Stimulated activated CD4-positive, alpha-beta T cell treated with anti-CD3 and anti-CD28 coated beads, TNF-alpha, amount 100 ng/mL, for 24 hours (primary cell): ENCODE measurements at places on chromosomes 7 and 10.
A peak's percentile ranks its signal among the peaks of the same experiment; 100 is the strongest.

DNA sequence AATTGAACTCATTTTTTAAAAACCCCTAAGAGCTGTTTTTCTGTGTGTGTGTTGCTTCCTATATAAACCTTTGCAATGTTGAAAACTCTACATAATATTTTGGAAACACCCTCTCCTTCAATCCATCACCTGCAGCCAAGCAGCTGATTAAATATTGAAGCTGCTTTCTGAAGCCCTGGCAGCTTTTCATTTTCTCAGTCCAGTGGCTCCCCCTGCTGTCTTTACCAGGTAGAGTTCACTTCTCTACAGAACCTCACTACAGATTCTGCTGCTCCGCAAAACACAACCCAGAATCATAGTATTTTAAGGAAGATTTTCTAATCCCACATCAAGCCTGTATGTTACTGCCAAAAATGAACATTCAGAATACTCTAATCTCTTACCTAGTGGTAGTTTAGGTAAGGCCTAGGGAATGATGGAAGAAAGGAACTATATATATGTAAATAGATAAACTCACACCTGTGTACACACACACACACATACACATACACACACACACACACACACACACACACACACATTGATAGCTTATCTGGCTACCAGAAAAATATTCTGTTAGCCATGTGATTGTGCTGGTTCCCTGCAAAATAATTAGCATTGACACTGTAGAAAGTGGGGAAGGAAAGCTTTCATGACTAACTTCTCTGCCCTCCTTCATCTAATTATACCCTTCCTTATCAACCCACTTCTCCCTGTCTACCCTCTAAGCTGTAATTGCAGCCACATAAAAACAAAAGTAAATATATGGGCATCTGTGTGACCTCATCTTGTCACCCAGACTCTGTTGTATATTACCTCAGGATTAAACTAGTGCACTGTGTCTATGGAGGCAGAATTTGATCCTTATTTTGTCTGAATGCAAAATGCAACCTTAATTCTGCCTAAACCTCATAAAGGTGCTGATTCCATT is 229.5 kb upstream of the FZD1 start:
- no peak for DNase-seq

DNA sequence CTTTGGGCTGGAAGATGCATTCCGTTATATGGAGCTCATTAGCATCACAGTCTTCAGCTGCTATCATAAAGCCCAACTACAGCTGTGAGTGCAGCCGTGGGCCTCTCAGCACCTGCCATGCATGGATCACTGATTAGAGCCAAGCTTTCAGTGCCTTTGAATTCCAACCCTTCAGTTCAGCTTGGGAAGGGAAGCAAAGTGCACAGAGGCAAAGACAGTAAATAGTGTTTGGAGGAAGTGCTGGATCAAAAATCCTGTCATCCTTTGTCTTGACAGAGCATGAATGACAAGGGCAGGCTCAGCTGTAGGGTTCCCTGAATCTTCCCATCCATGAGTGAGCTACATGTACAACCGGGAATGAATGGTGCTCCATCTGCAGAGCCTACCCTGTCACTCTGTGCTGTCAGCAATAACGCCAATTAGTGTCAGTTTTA is 153.7 kb downstream of the DNAJB9 start:
- DNase-seq = no peak

- no peak for DNase-seq
Measured at GRCh38 chr10:105280895-105281294, 639.8 kb downstream of the SORCS3 start.

- no peak for DNase-seq
Measured at GRCh38 chr10:86658261-86658741, 4.0 kb downstream of the OPN4 start.

- no peak for DNase-seq
Measured at GRCh38 chr7:157403646-157404401, 67.0 kb downstream of the DNAJB6 start.

DNA sequence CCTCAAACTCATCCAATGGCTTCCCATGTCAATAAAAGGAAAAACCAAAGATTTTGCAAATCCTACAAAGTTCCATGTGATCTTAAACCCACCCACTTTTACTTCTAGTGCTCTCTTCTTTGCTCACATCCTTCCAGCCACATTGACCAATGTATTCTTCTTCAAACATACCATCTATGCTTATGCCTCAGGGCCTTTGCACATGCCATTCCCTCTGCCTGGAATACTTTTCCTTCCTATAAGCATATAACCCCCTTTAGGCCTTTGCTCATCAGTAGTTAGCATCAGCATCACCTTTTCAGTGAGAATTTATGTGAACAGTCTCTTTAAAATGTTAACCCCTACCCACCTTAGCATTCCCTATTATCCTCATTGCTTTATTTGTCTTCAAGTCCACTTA is 11.0 kb upstream of the PCLO start:
- no peak for DNase-seq

DNA sequence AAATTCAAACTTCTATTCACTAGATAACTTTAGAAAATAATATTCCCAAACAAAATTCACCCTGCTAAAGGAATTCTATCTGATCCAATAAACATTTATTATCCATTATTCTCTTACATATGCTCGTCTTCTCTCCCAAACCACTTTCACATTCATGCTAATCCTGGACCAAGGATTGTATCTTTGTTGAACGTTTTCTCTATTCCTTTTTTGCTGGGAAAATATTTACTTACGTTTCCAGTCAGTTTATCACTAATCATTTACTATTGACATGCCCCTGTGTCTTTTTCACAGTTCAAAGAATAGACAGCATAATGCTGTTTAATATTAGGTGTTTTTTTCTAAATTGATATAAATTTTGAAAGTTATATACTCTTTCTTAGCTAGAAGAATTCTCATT is 3.2 kb downstream of the TEX47 start:
- DNase-seq = no peak

DNA sequence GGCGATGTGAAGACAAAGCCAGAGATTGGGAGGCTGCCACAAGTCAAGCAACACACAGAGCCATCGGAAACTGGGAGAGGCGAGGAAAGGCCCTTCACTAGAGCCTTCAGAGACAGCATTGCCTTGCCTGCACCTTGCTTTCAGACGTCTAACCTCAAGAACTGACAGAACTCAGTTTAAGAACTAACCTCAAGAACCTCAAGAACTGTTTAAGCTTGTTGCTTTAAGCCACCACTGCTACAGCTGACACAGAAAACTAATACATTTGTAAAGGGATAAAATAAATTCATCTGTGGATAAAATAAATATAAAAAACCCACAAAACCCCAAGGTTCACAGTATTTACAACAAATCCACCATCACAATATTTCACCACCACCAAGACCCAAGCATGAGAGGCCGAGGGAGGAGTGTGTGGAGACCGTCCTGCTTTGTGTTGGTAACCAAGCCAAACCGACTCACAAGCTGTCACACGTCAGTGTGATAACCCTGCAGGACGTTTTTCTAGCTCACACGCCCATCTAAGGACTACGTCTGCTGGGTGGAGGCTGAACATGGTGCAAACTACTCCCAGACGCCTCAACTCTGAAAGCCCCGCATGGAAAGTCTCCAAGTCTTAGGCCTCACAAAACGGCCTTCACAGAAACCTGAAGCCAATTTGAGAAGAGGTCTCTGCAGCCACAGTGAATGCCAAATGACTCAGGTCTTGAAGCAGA is 116.8 kb downstream of the ABLIM1 start:
- peak; percentile 55 for DNase-seq

DNA sequence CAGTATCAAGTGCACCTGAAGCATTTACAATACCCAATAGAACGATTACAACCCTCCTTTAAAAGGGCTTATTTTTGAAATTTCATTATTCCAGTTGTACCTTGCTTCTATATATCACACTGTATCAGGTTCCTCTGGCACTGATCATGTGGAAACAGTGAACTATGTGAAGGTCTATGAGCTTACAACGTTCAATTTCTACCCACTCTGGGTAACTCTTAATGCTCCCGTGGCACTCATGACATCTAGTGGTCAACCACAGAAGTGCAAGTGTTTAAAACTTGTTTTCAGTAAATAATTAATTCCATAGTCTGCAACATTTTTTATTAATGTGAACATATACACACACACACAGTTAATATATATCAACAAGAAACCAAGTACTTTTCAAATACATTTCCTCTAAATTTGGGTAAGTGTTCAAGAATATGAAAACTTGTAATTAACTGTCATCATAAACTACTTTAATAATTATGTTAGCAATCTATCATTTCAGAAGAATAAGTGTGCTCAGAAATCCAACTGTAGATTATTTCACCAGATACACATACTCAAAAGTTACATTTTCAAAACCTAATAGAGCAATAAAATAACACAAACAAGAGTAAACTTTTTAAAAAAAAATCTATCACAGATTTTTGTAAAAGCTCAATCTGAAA is 61.0 kb downstream of the MPP7 start:
- DNase-seq = peak; percentile 9

GRCh38 chr10:6729861-6730344 is 149.8 kb upstream of the PRKCQ start:
- no peak for DNase-seq

GRCh38 chr7:24703296-24703695 is 54.0 kb downstream of the GSDME start:
- no peak for DNase-seq

DNA sequence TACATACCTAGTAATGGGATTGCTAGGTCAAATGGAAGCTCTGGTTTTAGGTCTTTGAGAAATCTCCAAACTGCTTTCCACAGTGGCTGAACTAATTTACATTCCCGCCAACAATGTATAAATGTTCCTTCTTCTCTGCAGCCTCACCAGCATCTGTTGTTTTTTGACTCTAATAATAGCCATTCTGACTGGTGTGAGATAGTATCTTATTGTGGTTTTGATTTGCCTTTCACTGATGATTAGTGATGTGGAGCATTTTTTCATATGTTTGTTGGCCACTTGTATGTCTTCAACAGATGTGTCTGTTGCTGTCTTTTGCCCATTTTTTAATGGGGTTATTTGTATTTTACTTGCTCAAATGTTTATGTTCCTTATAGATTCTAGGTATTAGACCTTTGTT is 675.5 kb downstream of the SUGCT start:
- no peak for DNase-seq

- no peak for DNase-seq
Measured at GRCh38 chr10:16792675-16793074, 24.5 kb downstream of the RSU1 start.

- no peak for DNase-seq
Measured at GRCh38 chr7:17289074-17289645, 9.3 kb upstream of the AHR start.

GRCh38 chr10:51369903-51370302 is 295.6 kb downstream of the PRKG1 start:
- DNase-seq = no peak

GRCh38 chr10:112426111-112426510 is 20.6 kb downstream of the ZDHHC6 start:
- DNase-seq = no peak

GRCh38 chr7:2773608-2774007 is 70.5 kb downstream of the GNA12 start:
- no peak for DNase-seq

DNA sequence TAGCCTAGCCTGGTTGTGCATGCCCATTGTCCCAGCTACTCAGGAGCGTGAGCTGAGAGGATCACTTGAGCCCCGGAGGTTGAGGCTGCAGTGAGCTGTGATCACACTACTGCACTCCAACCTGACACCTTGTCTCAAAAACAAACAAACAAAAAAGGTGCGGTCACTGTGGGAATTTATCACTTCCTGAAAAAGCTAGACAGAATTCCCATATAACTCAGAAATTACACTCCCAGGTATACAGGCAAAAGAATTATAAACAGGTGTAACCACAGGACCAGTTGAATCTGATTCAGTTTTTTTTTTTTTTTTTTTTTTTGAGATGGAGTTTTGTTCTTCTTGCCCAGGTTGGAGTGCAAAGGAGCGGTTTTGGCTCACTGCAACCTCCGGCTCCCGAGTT is 3.2 kb upstream of the OGDH start:
- DNase-seq = no peak

- DNase-seq = no peak
Measured at GRCh38 chr7:148261523-148261922, 329.0 kb upstream of the C7orf33 start.

- no peak for DNase-seq
Measured at GRCh38 chr10:110138197-110138812, 69.1 kb upstream of the MXI1 start.

- DNase-seq = no peak
Measured at GRCh38 chr7:36600869-36601530, 123.3 kb downstream of the AOAH start.

- no peak for DNase-seq
Measured at GRCh38 chr10:33566426-33566825, 232.0 kb upstream of the NRP1 start.
